Mesothelial cell of epicardium (in vitro differentiated cells): ENCODE measurements at places on chromosomes 6 and 20. TPM values are rescaled to one million over a fixed set of nuclear protein-coding genes. Genes with fewer than 3 reads are reported as not detected.
A peak's percentile ranks its signal among the peaks of the same experiment; 100 is the strongest.

DNA sequence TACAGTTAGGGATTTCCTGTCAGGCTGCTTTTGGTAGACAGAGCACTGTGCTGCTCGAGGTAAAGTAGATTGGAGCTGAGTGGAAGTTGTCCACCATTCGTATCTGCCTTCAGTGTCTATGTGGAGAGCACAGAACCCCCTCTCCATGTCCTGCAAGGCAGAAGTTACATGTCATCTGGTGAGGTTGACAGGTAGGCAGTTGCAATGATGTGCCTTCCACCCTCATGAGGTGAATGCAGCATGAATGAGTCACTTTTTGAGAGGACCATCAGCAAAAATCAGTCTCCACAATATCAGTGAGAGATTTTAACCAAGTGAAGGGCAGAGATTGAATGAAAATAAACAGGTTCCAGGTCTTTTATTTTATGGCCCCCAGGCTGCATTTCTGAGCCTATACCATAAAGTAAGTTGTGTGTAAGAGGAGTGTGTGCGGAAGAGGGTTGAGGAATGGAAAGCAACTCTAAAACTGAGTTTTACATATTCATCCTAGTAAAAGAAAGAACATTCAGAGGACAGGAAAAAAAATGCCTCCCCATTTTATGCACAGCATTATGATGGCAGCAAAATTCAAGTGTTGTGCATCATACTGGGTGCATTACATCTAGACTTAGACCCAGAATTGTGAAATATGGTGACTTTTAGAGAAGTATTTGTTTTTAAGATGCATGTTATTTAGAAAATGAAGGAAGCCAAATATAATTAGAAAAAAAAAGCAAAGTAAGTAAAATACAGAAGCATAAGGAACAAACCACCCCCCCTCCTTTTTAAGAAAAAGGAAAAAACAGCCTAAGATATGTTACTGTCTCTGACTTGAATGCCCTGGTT is 15.8 kb downstream of the TRAPPC3L start:
- DNase-seq: no peak

DNA sequence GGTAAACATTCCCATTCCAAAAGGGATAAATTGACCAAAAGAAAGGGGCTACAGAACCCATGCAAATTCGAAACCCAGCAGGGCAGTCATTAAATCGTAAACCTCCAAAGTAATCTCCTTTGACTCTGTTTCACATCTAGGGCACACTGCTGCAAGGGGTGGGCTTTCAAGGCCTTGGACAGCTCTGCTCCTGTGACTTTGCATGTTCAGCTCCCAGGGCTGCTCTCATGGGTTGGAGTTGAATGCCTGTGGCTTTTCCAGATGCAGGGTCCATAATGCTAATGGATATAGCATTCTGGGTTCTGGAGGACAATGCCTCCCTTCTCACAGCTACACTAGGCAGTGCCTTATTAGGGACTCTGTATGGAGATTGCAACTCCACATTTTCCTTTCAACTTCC is 211.9 kb upstream of the MANEA start:
- DNase-seq: no peak

DNA sequence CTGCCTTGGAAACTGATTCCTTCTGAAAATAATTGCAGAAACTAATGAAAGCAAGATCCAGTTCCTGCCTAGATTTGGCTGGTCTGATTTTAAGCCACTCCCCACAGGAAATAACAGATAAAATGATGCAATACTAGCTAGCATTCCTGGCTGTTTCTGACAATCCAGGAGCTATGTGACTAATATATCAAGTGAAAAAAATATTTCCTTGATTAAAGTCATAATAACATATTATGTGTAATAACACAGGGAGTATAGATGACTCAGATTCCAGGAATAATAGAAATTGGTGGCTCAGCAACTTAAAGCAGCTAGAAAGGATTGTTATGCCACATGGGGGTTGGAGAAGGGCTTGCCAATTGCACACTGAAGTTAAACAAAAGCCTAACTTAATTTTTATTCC is 182.7 kb upstream of the SALL4 start:
- DNase-seq: no peak

DNA sequence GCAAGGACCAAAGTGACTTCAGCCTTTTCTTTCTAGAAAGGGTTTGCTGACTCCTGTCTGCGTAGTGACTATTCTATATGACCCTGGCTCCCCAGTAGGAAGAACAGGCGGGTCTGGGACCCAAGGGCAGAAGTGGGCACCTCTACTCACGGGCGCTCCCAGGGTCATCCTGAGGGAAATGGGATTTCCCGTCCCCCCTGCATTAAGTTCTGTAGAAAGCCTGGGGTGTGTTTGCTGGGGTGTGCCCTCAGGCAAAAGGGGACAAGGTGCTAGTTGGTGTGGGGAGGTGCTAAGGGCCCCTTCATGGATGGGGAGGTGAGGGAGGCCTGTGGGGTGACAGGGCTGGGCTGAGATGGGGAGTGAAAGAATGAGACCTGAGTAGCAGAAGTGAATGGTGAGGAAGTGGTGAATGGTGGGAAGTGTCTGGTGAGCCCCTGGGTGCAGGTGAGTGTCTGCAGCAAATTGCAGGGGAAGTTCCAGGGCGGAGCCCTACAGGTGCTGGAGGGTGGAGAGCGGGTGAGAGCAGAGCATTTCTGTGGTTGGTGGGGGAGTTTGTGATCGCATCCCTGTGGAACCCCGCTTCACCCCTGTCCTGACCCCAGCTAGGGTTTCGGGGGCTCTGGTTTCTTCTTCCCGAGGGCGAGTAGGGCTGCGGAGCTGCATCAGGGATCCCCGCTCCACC is 21.1 kb downstream of the RAET1L start:
- DNase-seq: peak; percentile 37

GRCh38 chr6:50635429-50635828 is 77.9 kb upstream of the TFAP2D start:
- no peak for DNase-seq

GRCh38 chr6:87465051-87465450 is 7.7 kb upstream of the SLC35A1 start:
- DNase-seq: no peak

MAN1A1 gene
- total RNA-seq: 46.5 to 51.2 TPM (median 51.1 TPM) in 3 replicates
